Ascending aorta (tissue), 2 donors: ENCODE measurements at places on chromosomes 5 and 9.

GRCh38 chr5:179405426-179406030 is 60.3 kb upstream of the ADAMTS2 start:
- no peak for DNase-seq

DNA sequence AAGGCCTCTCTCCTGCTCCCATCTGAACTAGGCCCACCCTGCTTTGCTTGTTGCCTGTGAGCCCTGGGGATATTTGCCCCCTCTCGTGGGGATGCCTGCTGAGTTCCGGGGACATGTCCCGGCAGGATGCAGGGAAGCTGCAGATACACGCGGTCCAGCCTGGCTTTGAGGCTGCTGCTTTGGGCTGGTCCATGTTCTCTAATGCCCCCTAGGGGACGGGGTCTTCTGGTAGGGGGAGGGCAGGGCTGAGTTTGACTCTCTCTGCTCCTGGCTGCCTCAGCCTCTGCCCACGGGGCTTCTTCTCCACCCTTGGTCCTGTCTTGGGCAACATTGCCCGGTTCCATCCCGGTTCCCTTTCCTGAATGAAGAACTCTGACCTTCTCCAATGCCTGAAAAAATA is 84.9 kb upstream of the ASS1 start:
- no peak for DNase-seq

- no peak for DNase-seq
These were observed 2.6 kb downstream of the PTRH1 start for GRCh38 chr9:127712867-127713266.

- DNase-seq, result no peak
These were observed 457.0 kb upstream of the KLF4 start for GRCh38 chr9:107946364-107947141.

DNA sequence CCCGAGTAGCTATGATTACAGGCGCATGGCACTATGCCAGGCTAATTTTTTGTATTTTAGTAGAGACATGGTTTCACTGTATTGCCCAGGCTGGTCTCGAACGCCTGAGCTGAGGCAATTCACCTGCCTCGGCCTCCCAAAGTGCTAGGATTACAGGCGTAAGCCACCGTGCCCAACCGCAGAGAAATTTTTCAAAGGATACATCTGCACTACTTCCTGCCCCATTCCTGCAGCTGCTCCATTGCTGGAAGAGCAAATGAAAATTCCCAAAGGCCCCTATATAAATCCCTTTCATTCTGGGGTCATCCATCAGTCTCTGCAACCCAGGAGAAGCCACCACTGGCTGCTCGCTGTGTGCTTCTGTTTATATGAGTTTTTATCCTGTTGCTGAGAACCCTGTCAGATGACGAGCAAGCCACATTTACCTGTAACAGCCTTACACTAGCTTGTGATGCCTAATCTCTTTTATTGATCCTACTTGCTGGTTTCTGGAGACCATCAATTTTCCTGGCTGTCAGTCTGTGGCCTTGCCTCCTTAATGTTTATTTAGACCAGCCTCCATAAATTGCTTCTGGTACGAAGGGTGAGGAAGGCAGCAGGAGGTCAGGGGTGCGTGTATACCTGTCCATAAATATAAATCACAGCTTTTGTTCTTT is 925.3 kb downstream of the TLE4 start:
- DNase-seq, result no peak

- DNase-seq, result no peak
These were observed 100.3 kb downstream of the PCSK1 start for GRCh38 chr5:96332535-96333366.

- no peak for DNase-seq
These were observed 19.4 kb upstream of the C1QTNF3 start for GRCh38 chr5:34062419-34062818.

GRCh38 chr9:75628952-75629351 is 261.5 kb upstream of the PCSK5 start:
- no peak for DNase-seq

GRCh38 chr5:39785410-39785809 is 360.6 kb upstream of the DAB2 start:
- no peak for DNase-seq

- DNase-seq, result no peak
These were observed 277.3 kb downstream of the FSTL4 start for GRCh38 chr5:133334796-133335639.

- DNase-seq, result no peak
These were observed 52.5 kb upstream of the PTGS1 start for GRCh38 chr9:122318284-122318683.

GRCh38 chr5:171855798-171856763 is 70.5 kb downstream of the SMIM23 start:
- no peak for DNase-seq

- no peak for DNase-seq
These were observed 5.7 kb upstream of the PCYOX1L start for GRCh38 chr5:149352169-149352568.

- no peak for DNase-seq
These were observed 286.8 kb downstream of the ARHGAP26 start for GRCh38 chr5:143056792-143057579.

- no peak for DNase-seq
These were observed 5.8 kb upstream of the JAK2 start for GRCh38 chr9:4979239-4979638.

GRCh38 chr9:104769655-104770054 is 5.7 kb downstream of the NIPSNAP3B start:
- no peak for DNase-seq

DNA sequence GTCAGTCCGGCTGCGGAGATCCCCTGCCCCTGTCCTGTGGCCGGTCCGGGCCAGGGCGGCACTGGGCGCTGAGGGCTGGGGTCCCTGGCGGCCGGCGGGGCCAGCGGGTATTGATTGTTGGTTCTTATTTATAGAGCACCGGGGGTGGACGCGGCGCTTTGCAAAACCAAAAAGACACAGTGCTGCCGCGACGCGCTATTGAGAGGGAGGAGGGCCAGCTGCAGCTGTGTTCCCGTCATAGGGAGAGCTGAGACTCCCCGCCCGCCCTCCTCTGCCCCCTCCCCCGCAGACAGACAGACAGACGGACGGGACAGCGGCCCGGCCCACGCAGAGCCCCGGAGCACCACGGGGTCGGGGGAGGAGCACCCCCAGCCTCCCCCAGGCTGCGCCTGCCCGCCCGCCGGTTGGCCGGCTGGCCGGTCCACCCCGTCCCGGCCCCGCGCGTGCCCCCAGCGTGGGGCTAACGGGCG is 2.5 kb downstream of the LRRC26 start:
- no peak for DNase-seq

- DNase-seq, result no peak
These were observed 39.9 kb downstream of the USP20 start for GRCh38 chr9:129875181-129875611.

DNA sequence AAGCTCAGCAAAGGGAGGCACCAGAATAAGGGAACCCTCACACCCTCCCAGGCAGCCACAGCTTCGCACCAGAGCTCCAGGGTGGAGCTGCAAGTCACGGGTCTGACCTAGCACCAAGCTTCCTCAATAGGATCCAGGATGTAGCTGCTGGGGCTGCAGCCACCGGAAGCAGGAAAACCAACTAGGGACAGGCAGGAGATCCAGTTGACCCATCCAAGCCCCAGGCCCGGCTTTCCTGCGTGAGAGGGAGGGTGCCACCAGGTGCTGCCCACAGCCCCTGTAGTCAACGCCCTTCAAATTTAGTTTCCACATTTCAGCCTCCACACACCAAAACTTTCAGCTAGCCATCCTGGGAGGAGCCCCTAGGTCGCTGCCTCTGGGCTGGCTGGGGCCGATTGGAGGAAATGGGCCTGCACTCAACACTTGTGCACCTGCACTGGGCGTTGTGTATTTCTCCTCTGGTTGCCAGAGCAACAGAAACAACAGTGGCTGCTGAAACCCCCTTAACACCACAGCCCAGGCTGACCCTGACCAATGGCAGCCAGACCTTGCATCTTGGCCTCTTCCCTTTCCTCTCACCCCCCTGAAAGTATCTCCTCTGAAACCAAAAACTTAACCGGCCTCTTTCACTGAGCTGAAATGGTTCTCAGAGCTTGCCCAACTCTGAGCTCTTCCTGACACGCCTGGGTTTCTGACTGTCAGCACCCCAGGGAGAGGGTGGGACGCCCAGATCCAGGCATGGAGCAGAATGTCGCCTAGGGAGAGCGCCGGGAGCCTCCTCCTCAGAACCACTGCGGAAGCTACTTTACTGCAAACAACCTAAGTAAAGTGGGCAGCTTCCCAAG is 226.5 kb upstream of the MAP3K1 start:
- no peak for DNase-seq

DNA sequence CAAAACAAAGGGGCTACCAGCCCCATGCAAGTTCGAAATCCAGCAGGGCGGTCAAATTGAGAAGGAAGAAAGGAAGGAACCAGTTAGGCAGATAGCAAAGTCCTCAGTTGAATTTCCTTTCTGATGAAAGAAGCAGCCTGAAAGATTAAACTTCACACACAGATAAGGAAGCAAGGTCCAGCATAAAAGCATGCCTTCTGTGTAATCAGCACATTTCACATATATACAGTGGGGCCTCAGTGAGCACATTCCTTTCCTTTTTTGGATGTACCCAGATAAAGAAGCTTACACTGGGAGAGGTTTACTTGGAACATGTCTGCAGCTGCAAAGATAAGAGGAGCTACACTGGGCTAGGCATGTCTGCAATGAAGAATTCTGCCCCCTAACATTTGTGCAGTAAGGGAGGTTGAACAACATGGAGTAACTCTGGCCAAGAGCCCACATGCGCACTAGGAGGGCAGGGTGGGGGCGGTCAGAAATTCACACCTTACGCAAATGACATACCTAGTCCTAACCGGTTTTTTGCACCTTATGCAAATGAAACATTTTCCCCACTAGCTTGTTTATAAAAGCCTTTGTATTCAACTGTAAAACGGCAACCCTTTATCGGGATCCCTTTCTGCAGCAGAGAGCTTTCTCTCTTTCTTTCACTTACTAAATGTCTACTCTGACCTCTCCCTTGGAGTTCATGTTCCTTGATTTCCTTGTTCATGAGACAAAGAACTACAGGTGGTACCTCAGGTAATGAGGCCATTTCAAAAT is 149.7 kb upstream of the FBXL17 start:
- no peak for DNase-seq

GRCh38 chr9:126788046-126788445 is 16.8 kb upstream of the ZBTB43 start:
- DNase-seq, result no peak

GRCh38 chr9:98943682-98944056 is at the start of gene COL15A1:
TSS of gene COL15A1 (plus strand) at chr9:98943907. CDS start at chr9:98944062, 155 bp downstream.
- DNase-seq, result no peak

DNA sequence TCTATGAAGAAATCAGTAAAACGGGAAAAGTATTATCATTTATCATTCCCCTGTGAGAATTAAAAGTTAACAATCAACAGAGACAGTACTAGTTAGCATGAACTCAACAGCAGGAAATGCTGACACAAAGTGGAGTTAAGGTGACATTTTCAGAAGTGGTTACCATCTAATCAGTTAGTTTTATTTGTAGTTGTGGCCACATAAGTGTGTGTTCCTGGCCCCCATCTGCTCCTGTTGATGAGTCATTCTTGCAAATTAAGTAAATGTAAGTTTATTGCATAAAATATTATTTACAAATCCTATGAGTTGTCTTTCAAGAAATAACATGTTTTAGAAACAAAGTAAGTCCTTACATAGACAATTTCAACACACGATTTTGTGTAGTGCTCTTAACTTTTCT is 8.9 kb upstream of the BNC2 start:
- DNase-seq, result no peak

DNA sequence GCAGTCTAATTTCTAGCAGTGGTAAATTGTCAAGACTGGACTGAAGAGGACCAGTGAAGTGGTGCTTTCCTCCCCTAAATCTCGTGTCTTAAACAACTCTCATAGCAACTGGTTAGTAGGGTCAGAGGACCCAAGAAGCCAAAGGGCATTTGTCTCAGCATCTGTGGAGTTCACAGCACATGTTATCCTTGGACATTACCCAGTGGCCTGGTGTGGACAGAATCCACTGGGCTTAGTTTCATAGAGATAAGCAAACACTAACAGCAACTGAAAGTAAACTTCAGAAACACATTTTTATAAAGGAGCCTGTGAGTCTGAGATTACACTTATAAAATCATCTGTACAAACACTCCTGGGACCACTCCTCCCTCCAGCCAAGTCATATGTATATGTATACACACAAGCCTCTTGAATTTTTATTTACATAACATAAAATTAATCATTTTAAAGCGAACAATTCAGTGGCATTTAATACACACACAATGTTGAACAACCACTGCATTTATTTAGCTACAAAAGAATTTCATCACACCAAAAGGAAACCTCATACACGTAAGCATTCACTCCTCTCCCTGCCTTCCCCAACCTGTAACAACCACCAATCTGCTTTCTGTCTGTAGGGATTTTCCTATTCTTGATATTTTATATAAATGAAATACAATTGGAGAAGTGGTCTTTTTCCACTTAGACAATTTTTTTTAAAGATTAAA is 457.8 kb downstream of the RASEF start:
- no peak for DNase-seq

- no peak for DNase-seq
These were observed 27.4 kb downstream of the BICD2 start for GRCh38 chr9:92737216-92737606.

- DNase-seq, result no peak
These were observed 37.9 kb downstream of the NRG2 start for GRCh38 chr5:140005145-140005591.

DNA sequence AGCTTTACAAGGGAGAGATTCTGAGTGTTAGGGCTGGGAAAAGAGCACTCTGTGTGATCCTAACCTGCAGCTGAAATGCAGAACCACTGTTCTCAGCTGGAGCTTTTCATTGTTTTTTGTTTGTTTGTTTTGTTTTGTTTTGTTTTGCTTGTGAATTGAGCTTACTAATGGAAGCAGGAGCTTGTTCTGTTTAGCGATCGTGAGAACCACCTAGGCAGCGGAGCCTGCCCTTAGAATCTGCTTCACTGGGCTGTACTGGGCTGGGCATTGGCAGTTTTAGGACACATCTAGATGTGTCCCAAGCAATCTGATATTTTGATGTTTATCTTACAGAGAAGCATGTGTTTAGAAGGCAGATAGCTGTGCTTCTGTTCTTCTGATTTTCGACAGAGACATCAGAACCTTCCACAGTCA is 14.3 kb downstream of the SYK start:
- no peak for DNase-seq
